ENCODE measurements at places on chromosomes 4 and X. TPM values are rescaled to one million over a fixed set of nuclear protein-coding genes. Genes with fewer than 3 reads are reported as not detected.

GRCh38 chr4:81789158-81789557 lies 317.5 kb upstream of the RASGEF1B start:
- DNase-seq, result no peak

DNA sequence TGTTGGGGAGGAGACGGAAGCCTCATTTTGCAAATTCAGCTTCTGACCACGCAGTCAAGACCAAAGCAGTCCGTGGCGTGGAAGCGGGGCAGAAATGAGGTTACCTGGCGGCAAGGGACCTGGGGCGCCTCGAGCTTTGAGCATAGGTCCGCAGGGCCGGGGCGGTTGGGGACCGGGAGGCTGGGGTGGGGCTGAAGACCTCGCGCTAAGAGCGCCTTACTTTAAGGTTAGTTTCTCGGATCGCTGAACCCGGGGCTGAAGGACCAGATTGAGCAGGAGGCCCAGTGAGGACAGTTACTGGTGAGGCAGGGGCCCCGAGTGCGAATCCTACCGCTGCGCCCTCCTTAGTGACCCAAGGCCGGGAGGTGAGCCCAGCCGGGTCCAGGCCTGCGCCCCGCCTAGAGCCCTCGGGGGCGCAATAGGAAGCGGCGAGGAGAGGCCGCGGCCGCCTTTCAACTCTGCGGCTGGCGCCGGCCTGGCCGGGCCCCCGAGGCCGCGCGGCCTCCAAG lies 7.5 kb downstream of the MSX1 start:
- DNase-seq, result no peak

DNA sequence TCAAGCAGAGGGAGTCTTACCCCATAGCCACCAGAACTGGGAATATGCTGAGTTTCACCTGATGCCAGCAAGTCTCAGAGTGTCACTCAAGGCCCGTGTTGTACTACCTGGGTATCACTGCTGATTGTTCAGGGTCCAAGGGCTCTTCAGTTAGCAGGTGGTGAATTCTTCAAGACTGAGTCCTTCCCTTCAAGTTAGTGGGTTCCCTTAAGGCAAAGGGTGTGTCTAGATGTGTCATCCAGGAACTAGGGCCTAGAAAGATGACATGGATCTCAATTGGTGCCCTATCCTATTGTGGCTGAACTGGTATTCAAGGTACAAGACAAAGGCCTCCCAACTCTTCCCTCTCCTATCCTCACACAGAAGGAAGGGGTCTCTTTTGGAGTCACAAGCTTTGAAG lies 159.9 kb upstream of the DIPK2B start:
- peak; percentile 10 for DNase-seq

GRCh38 chr4:159232465-159233106 lies 129.7 kb downstream of the RAPGEF2 start:
- no peak for DNase-seq

DNA sequence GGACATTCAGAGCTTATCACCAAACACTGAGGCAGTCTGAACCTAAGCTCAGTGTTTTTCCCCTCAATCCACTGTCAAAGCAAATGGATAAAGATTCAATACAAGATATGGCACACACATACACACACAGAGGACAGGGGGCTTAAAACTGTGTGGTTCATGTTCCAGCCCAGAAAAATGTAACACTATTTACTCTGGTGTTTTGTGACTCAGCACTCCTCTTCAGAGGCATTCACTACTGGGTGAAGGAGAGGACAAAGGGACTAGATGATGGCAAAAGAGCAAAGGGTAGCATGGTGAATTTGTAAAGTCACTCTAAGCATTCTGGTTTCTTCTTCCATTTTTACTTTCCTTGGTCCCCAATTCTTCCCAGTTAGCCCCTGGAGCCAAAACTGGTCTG lies 120.3 kb downstream of the ARHGEF9 start:
- no peak for DNase-seq

DNA sequence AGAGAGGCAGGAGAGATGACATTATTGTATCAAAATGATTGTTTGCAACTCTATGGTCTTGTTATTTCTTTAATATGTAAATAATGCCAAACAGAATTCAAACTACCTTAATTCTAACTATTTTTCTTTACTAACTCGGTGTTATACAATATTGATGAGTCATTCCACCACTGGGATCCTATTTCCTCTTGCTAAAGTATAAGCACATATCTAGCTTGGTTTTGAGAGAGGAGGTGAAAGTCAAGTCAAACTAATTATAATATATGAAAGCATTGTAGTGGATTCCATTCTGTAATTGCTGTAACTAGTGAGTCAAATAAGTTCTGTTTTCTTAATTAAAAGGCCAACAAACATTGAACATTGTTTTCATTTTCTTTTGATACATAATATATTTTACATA lies 837.6 kb downstream of the PDHA2 start:
- DNase-seq, result no peak

GRCh38 chrX:37640142-37640541 lies 45.4 kb upstream of the XK start:
- DNase-seq, result no peak

The LRRC66 gene
- total RNA-seq, result 0.10 TPM

The PPP2R2C gene
- 0.10 TPM for total RNA-seq

The NEUROG2 gene
- total RNA-seq, result 0.12 TPM
